ENCODE measurements at places on chromosomes 13 and 19. TPM values are rescaled to one million over a fixed set of nuclear protein-coding genes. Genes with fewer than 3 reads are reported as not detected.

DNA sequence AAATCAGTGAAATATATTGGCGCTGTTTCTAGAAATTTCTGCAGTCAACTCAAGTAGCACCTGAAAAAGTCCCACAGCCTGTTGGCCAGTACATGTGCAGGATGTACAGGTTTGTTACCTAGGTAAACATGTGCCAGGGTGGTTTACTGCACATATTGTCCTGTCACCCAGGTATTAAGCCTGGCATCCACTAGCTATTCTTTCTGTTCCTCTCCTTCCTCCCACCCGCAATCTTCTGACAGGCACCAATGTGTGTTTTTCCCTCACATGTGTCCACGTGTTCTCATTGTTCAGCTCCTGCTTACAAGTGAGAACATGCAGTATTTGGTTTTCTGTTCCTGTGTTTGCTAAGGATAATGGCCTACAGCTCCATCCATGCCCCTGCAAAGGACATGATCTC, 13.1 kb upstream of the SCEL start:
- no peaks in the 10 kb centered on the region for H3K27me3 ChIP-seq
- H3K36me3 ChIP-seq, result no peaks in the 10 kb centered on the region
- H3K27ac ChIP-seq, result no peak overlapping the region
- H3K4me3 ChIP-seq, result no peak overlapping the region
- no peak for DNase-seq

DNA sequence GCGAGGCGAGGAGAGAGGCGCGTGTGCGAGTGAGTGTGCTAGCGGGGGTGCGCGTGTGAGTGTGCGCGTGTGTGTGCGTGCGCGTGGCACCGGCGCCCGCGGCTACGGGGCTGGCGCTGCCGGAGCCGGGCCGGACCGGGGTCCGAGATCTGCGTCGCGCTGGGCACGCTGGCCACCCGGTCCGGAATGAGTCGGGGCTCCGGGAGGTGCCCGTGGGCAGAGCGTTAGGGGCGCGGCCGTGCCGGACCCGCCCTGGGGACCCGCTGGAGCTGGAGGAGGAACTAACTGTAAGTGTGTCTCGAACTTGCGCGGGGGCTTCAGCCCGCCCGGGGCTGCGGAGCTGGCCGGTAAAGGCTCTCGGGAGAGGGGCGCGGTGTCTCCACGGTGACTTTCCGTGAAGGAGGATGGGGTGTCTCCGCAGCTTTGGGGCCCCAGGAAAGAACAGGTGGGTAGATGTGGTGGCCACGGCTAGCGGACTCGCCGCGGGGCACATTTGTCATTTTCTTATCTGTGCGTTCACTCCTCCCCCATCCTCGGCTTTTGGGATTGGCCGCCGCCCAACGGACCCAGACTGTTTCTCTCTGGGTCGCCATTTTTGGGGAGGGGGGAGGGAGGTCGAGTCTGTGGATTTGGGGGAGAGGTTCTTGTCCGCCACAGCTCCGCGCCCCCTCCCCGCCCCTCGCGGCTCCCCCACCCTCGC, 10.1 kb upstream of the SOX1 start:
- no peak overlapping the region for H3K27ac ChIP-seq
- peaks cover 98% of the 10 kb centered on the region for H3K27me3 ChIP-seq
- DNase-seq, result no peak
- H3K36me3 ChIP-seq, result no peaks in the 10 kb centered on the region

- no peaks in the 10 kb centered on the region for H3K36me3 ChIP-seq
- H3K27ac ChIP-seq, result no peak overlapping the region
- H3K4me1 ChIP-seq, result no peaks in the 10 kb centered on the region
- no peak for DNase-seq
- no peak overlapping the region for H3K4me3 ChIP-seq
These were observed 2.2 kb upstream of the ARHGAP33 start for GRCh38 chr19:35773020-35773806.

DNA sequence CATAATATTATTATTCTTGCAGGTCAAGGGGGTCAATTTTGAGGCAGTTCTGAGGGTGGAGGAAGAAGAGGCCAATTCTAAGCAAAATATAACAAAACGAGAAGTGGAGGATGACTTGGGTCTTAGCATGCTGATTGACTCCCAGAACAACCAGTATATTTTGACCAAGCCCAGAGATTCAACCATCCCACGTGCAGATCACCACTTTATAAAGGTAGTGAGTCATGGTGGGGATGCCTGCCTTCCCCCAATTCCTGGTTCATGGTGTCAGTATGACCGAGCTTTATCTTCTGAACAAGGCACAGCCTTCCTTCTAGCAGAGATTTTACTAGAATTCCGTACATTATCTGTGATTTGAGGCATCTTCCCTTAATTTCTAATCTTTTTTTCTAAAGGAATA, 9.4 kb upstream of the DCUN1D2 start:
- H3K36me3 ChIP-seq, result peaks cover 19% of the 10 kb centered on the region
- H3K4me1 ChIP-seq, result no peaks in the 10 kb centered on the region
- no peaks in the 10 kb centered on the region for H3K27me3 ChIP-seq

DNA sequence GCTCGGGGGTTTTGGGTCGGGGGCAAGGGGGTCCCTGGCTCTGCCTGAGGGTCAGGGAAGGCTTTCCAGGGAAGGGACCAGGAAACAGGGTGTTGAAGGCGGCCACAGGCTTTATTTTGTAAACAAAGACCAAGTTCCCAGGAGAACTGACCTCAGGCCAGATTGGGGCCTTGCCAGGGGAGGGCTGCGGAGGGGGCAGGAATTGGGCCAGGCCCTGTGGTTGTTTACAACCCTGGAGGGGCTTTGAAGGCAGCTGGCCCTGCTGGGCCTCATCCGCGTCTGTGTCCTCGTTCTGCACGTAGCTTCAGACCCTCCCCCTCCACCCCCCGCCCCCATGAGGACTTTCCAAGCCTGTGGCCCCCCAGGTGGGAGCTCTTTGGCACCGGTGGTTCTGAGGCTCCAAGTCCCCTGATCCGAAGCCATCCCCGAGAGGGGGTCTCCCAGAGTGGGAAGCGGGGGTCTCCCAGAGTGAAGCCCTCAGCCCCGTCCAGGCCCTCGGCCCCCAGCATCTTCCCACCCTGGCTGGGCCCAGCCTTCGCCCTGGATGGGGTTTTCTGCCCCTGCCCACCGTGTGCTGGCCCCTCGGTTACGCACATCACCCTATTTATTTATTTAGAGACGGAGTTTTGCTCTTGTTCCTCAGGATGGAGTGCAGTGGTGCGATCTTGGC, 13.5 kb upstream of the BSG start:
- no peaks in the 10 kb centered on the region for H3K27me3 ChIP-seq
- no peaks in the 10 kb centered on the region for H3K4me1 ChIP-seq
- no peak overlapping the region for H3K4me3 ChIP-seq
- no peaks in the 10 kb centered on the region for H3K36me3 ChIP-seq

DNA sequence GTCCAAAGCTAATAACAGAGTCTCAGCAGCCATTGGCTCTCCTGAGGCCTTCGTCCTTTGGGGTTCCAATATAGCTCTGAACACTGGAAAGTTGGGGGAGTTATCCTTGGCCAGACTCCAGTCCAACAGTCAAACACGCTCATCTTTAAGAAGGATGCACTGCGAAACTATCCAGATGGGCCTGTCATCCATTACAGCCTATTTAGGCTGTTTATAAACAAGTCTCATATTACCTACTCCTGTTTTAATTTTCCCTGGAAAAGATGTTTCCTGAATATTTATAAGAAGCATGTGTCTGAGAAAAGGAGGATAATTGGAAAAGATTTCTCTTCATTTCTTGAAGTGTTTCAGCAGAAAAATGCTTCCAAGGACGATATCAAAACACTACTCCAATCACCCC, 170.7 kb downstream of the DCT start:
- H3K4me1 ChIP-seq, result no peaks in the 10 kb centered on the region
- no peak overlapping the region for H3K4me3 ChIP-seq
- H3K36me3 ChIP-seq, result no peaks in the 10 kb centered on the region
- H3K27ac ChIP-seq, result no peak overlapping the region

GRCh38 chr13:48505597-48506091, 27.2 kb downstream of the RCBTB2 start:
- no peaks in the 10 kb centered on the region for H3K4me1 ChIP-seq
- no peaks in the 10 kb centered on the region for H3K36me3 ChIP-seq
- DNase-seq, result no peak
- H3K4me3 ChIP-seq, result no peak overlapping the region
- H3K27me3 ChIP-seq, result no peaks in the 10 kb centered on the region

DNA sequence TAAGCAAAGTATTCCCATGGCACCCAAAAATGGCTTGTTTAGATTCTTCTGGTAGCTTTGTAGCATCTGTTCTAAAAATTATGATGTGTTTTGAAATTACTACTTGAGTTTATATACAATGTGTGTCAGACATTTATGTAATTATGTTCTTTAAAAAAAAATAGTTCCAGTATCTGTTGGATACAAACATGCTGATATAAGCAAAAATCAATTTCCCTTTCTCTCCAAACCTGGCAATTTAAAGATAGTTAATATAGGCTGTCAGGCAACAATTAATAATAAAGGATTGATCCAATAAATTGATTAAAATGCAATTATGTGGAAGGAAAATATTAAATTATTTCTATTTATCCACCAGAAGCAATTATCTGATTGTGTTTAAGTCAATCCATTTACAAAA, 41.7 kb downstream of the OXGR1 start:
- no peaks in the 10 kb centered on the region for H3K36me3 ChIP-seq
- H3K27ac ChIP-seq, result no peak overlapping the region
- H3K4me1 ChIP-seq, result no peaks in the 10 kb centered on the region
- no peak overlapping the region for H3K4me3 ChIP-seq

- H3K36me3 ChIP-seq, result no peaks in the 10 kb centered on the region
- no peaks in the 10 kb centered on the region for H3K27me3 ChIP-seq
- H3K27ac ChIP-seq, result peak overlapping the region; percentile 89
- DNase-seq, result no peak
- H3K4me1 ChIP-seq, result peaks cover 25% of the 10 kb centered on the region
These were observed 32.4 kb downstream of the ACTN4 start for GRCh38 chr19:38679839-38680238.

DNA sequence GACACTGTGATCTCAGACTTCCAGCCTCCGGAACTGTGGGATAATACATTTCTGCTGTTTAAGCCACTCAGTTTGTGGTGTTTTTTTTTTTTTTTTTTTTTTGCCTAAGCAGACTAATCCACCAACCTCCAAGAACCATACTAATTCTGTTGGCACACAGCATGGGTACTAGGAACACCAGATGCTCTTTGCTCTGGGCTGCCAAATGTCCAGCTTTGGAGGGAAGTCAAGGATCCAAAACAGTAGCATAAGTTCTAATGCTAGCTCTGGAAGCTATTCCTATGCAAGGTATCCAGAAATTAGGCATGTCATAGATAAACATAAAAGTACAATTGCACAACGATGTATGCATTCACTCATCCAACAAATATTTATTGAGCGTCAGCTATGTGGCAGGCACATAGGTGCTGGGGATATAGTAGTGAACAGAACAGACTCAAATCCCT, 64.5 kb upstream of the WDFY2 start:
- H3K27me3 ChIP-seq, result no peaks in the 10 kb centered on the region
- DNase-seq, result no peak
- H3K4me3 ChIP-seq, result no peak overlapping the region
- H3K36me3 ChIP-seq, result no peaks in the 10 kb centered on the region

DNA sequence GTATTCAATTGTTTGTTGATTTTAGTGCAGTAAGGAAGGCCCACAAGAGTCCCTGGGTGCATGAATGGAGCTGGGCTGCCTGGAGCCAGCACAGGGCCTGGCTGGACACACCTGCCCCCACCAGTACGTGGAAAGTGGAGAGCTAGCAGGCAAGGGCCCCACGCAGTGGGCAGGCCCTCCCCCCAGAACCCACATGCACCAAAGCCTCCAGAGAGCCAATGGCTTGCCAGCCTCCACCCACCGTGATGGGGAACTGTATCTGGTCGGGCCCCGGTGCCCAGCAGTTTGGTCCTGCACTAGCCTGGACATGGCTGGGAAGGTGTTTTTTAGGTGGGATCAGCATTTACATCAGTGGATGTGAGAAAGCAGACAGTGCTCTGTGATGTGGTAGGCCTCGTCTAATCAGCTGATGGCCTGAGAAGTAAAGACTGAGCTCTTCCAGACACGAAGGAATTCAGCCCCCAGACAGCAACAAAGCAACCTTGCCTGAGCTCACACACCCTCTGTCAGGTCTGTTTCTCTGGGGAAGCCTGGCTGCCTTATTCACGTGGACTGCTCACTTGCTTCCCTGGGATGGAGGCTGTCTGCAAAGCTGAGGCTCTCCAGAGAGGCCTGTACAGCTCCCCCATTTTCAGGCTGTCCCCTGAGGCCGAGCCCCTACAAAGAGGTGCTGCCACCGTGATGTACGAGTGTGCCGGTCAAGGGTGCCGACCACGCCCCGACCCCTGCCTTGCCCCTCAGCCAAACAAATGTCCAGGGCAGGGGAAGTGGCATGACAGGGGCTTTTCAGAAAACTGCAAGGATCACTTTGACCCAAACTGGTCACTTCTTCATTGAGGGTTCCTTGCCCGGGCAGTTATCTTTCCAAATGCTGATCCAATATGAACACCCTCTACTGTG, 27.5 kb downstream of the RAB20 start:
- no peak for DNase-seq
- peaks cover 8% of the 10 kb centered on the region for H3K4me1 ChIP-seq
- no peaks in the 10 kb centered on the region for H3K36me3 ChIP-seq
- H3K27ac ChIP-seq, result no peak overlapping the region
- H3K4me3 ChIP-seq, result no peak overlapping the region

GRCh38 chr19:33767898-33768413, 28.7 kb upstream of the KCTD15 start:
- no peaks in the 10 kb centered on the region for H3K27me3 ChIP-seq
- no peak overlapping the region for H3K27ac ChIP-seq
- no peak for DNase-seq
- no peaks in the 10 kb centered on the region for H3K4me1 ChIP-seq

Gene SOX1
- not detected for total RNA-seq

Gene ZNF383
- 7.5 TPM for total RNA-seq

Gene LSR
- total RNA-seq, result 252 TPM
